ENCODE measurements at places on chromosomes 5 and 9.

DNA sequence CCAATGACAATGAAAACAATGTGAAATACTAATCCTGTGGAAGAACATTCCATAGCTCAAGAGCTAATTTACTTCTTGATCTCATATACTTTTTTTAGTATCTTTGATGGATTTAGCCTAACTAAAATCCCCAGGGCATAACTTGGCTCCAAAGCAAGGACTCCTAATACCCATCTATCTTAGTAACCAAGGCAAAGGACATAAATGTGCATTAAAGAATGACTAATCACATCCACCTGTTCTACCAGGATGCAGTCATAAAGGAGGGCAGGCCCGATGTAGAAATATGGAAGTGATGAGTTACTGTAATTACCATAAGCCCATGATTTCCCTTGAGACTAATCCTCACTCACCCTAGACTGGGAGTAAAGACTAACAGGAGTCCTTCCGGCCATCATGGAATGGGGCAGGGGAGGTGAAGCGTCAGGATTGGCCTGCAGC is 56.9 kb downstream of the KIF24 start:
- no peak overlapping the region for H3K4me3 ChIP-seq
- no peak overlapping the region for H3K27ac ChIP-seq
- H3K4me1 ChIP-seq = peaks cover 8% of the 10 kb centered on the region
- DNase-seq = no peak
- H3K27me3 ChIP-seq = no peaks in the 10 kb centered on the region
- peaks cover 5% of the 10 kb centered on the region for H3K36me3 ChIP-seq

GRCh38 chr5:130874861-130875417 is 290.1 kb downstream of the HINT1 start:
- H3K4me1 ChIP-seq = no peaks in the 10 kb centered on the region
- H3K27ac ChIP-seq = no peak overlapping the region
- DNase-seq = no peak
- no peaks in the 10 kb centered on the region for H3K27me3 ChIP-seq
- no peak overlapping the region for H3K4me3 ChIP-seq

GRCh38 chr5:165157219-165157618 is 1651.8 kb downstream of the MAT2B start:
- H3K27ac ChIP-seq = no peak overlapping the region
- H3K4me1 ChIP-seq = no peaks in the 10 kb centered on the region
- no peaks in the 10 kb centered on the region for H3K36me3 ChIP-seq

- H3K27ac ChIP-seq = no peak overlapping the region
- H3K4me3 ChIP-seq = no peak overlapping the region
- H3K4me1 ChIP-seq = no peaks in the 10 kb centered on the region
- peaks cover 35% of the 10 kb centered on the region for H3K36me3 ChIP-seq
- no peaks in the 10 kb centered on the region for H3K27me3 ChIP-seq
These were observed 121.5 kb downstream of the EHMT1 start for GRCh38 chr9:137740312-137740711.

- no peaks in the 10 kb centered on the region for H3K27me3 ChIP-seq
- no peak for DNase-seq
- peaks cover 94% of the 10 kb centered on the region for H3K36me3 ChIP-seq
- H3K4me1 ChIP-seq = no peaks in the 10 kb centered on the region
These were observed 52.9 kb downstream of the MACROH2A1 start for GRCh38 chr5:135345956-135346731.

- DNase-seq = no peak
- no peak overlapping the region for H3K4me3 ChIP-seq
- H3K36me3 ChIP-seq = no peaks in the 10 kb centered on the region
- peak overlapping the region; percentile 15 for H3K27ac ChIP-seq
These were observed 1.4 kb upstream of the OGN start for GRCh38 chr9:92405818-92406217.

DNA sequence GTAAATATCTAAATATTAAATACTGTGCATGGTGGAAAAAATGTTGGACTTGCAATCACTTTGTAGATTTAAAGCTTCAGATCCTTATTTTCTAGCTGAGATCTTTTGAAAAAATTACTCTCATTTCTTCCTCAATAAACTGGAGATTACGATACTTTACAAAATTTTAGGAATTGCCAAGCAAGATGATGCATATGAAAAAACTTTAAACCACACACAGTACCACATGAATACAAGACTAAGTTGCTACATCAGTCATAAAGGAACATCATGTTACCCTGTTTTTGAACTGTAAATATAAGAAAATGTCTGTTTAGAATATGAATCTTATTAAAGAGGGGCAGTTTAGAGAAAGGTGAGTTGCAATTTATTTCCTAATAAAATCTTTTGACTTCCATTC is 703.6 kb upstream of the NUDT12 start:
- H3K27ac ChIP-seq = no peak overlapping the region
- DNase-seq = no peak
- H3K36me3 ChIP-seq = no peaks in the 10 kb centered on the region
- no peak overlapping the region for H3K4me3 ChIP-seq
- H3K27me3 ChIP-seq = no peaks in the 10 kb centered on the region

GRCh38 chr5:3615217-3615616 is 19.6 kb downstream of the IRX1 start:
- peaks cover 25% of the 10 kb centered on the region for H3K27me3 ChIP-seq
- no peak for DNase-seq
- no peaks in the 10 kb centered on the region for H3K36me3 ChIP-seq
- no peak overlapping the region for H3K27ac ChIP-seq
- no peak overlapping the region for H3K4me3 ChIP-seq

Measured in thymus (tissue), 14 donors.